ENCODE measurements at places on chromosomes 7 and 10. TPM values are rescaled to one million over a fixed set of nuclear protein-coding genes. Genes with fewer than 3 reads are reported as not detected.

VGF gene
- polyA plus RNA-seq, result 0.08 TPM

METTL27 gene
- 11.0 TPM for polyA plus RNA-seq

SH2D4B gene
- 0.02 TPM for polyA plus RNA-seq

SLC37A3 gene
- 25.0 TPM for polyA plus RNA-seq

SPDYE16 gene
- polyA plus RNA-seq, result not detected

PIP gene
- not detected for polyA plus RNA-seq

UBTD1 gene
- 27.4 TPM for polyA plus RNA-seq

TRPV6 gene
- polyA plus RNA-seq, result 2.5 TPM

GRM3 gene
- polyA plus RNA-seq, result not detected

TEX47 gene
- polyA plus RNA-seq, result not detected

HOXA5 gene
- 8.6 TPM for polyA plus RNA-seq

SYT15B gene
- 0.01 TPM for polyA plus RNA-seq

C10orf71 gene
- not detected for polyA plus RNA-seq

MTERF1 gene
- polyA plus RNA-seq, result 5.3 TPM

YKT6 gene
- polyA plus RNA-seq, result 105 TPM

MARCHF5 gene
- polyA plus RNA-seq, result 22.3 TPM

SPDYE1 gene
- polyA plus RNA-seq, result not detected

H2BK1 gene
- not detected for polyA plus RNA-seq

MLXIPL gene
- 0.10 TPM for polyA plus RNA-seq

LRRTM3 gene
- not detected for polyA plus RNA-seq

PTPRE gene
- polyA plus RNA-seq, result 24.1 TPM

WBP1L gene
- 20.7 TPM for polyA plus RNA-seq

NODAL gene
- polyA plus RNA-seq, result 0.41 TPM

SORBS1 gene
- polyA plus RNA-seq, result 0.70 TPM

TLX1 gene
- polyA plus RNA-seq, result not detected

COL17A1 gene
- polyA plus RNA-seq, result 2,244 TPM

PNLIPRP3 gene
- 39.7 TPM for polyA plus RNA-seq

KBTBD2 gene
- polyA plus RNA-seq, result 14.2 TPM

PNLIPRP1 gene
- polyA plus RNA-seq, result not detected

CABCOCO1 gene
- not detected for polyA plus RNA-seq

SLC18A3 gene
- not detected for polyA plus RNA-seq

INHBA gene
- polyA plus RNA-seq, result 58.2 TPM

SERPINE1 gene
- 741 TPM for polyA plus RNA-seq

HNRNPF gene
- 254 TPM for polyA plus RNA-seq

HOXA7 gene
- 3.9 TPM for polyA plus RNA-seq

UCN3 gene
- polyA plus RNA-seq, result not detected

KEL gene
- 0.14 TPM for polyA plus RNA-seq

ASB10 gene
- not detected for polyA plus RNA-seq

MMP21 gene
- polyA plus RNA-seq, result not detected

UBE2D4 gene
- 8.7 TPM for polyA plus RNA-seq

ACTL6B gene
- polyA plus RNA-seq, result not detected

NKX2-3 gene
- polyA plus RNA-seq, result not detected

STK31 gene
- polyA plus RNA-seq, result not detected

Data from mammary epithelial cell (primary cell).